ENCODE measurements at places on chromosomes 5 and 9.

- no peak for DNase-seq
- peaks cover 19% of the 10 kb centered on the region for H3K4me1 ChIP-seq
- H3K36me3 ChIP-seq: no peaks in the 10 kb centered on the region
- peaks cover 7% of the 10 kb centered on the region for H3K27me3 ChIP-seq
- no peak overlapping the region for H3K27ac ChIP-seq
- no peak overlapping the region for H3K4me3 ChIP-seq
Measured at GRCh38 chr5:180047667-180048066, 23.9 kb downstream of the RNF130 start.

DNA sequence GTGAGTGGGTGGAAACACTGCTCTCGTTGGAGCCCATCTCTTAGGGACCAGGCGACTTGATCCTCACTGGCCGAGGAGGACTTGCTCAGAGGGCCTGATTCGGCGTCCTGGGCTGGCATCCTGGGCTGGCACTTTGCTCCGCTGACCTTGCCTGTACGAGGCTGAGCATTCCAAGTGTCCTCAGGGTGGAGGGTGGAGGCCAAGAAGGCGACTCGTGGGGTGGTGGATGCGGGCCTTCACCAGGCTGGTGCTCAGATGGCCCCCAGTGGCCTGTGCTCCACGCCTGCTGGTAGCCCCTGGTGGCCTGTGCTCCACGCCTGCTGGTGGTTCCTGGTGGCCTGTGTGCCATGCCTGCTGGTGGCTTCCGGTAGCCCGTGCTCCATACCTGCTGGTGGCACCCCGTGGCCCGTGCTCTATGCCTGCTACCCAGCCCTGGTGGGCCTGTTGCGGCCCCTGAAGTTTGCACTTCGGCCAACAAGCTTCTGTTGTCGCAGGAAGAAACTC, 42.9 kb downstream of the PHF2 start:
- no peak overlapping the region for H3K4me3 ChIP-seq
- no peak for DNase-seq
- H3K4me1 ChIP-seq: peaks cover 5% of the 10 kb centered on the region
- H3K27ac ChIP-seq: no peak overlapping the region
- H3K27me3 ChIP-seq: no peaks in the 10 kb centered on the region
- no peaks in the 10 kb centered on the region for H3K36me3 ChIP-seq

DNA sequence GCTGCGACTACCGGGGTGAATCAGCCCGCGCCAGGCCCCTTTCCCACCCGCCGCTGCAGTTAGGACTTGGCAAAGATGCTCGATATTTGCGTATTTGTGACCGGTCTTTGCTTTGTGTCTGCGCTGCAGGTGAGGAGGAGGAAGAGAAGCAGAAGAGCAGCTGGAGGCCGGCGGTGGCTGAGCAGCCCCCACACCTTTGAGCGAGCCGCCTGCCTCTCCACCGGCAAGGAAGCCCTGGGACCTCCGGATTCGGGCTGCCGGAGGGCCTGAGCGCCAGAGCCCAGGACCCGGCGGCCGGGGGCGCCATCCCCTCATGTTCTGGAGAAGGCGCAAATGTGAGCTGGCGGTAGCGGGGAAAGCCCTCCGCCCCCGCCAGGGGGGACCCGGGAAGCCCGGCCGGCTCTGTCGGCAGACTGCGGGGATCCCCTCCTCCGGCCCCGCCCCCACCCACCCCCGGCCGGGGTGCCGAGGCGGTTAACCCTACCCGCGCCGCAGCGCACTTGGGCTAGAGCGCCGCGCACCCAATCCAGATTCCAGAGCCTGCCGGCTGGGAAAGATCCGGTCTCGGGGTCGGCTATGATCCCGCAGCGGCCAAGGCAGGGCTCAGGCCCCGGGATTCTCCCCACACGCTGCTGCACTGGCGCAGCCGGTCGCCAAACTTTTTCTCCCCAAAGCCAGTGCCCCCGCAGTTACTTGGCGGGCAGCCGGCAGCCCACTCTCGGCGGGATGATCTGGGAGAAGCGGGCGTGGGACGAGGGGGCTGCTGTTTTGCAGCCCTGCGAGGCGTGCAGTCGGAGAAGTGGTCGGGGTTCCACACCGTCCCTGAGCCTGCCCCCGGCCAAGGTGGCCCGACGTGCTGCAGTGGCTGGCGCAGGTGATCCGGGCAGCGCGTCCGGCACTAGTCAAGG, 800 bp upstream of the KCNN2 start:
- no peak overlapping the region for H3K27ac ChIP-seq
- no peaks in the 10 kb centered on the region for H3K4me1 ChIP-seq
- no peak for DNase-seq
- H3K36me3 ChIP-seq: peaks cover 2% of the 10 kb centered on the region

- no peak overlapping the region for H3K27ac ChIP-seq
- H3K4me1 ChIP-seq: peaks cover 5% of the 10 kb centered on the region
- DNase-seq: no peak
- H3K4me3 ChIP-seq: no peak overlapping the region
- peaks cover 6% of the 10 kb centered on the region for H3K36me3 ChIP-seq
Measured at GRCh38 chr9:129617167-129617566, 3.7 kb downstream of the C9orf50 start.

GRCh38 chr5:104062621-104063377, 500.2 kb upstream of the NUDT12 start:
- DNase-seq: no peak
- H3K4me1 ChIP-seq: no peaks in the 10 kb centered on the region
- no peaks in the 10 kb centered on the region for H3K27me3 ChIP-seq
- H3K36me3 ChIP-seq: no peaks in the 10 kb centered on the region
- H3K4me3 ChIP-seq: no peak overlapping the region

- peaks cover 85% of the 10 kb centered on the region for H3K27me3 ChIP-seq
- H3K27ac ChIP-seq: no peak overlapping the region
- no peak for DNase-seq
- peaks cover 7% of the 10 kb centered on the region for H3K36me3 ChIP-seq
Measured at GRCh38 chr5:73378070-73378469, 70.5 kb downstream of the FOXD1 start.

DNA sequence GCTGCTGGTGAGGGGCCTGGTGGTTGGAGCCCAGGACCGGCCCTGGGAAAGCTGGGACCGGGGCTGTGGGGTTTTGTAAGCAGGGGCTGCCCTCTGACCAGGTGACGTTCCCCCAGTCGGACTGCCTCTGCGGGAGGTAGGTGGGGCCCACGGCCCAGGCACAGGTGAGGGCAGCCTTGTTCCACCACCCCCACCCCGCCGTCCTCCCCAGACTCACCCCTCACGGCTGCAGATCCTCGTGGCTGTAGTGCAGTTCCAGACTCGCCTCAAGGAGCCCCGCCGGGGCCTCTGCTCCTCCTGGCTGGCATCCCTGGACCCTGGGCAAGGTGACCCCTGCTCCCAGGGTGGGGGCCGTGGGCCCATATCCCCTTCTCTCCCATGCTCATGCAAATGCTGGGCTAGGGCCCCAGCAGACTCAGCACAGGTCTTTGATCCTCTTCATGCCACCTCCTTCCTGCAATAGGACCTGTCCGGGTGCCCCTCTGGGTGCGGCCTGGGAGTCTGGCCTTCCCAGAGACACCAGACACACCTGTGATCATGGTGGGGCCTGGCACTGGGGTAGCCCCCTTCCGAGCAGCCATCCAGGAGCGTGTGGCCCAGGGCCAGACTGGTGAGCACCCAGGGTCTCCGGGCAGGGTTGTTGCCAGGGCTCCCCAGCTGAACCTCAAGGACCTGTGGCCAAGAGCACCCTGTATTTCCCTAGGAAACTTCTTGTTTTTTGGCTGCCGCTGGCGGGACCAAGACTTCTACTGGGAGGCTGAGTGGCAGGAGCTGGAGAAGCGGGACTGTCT, 6.6 kb downstream of the RNF208 start:
- H3K36me3 ChIP-seq: no peaks in the 10 kb centered on the region
- no peaks in the 10 kb centered on the region for H3K27me3 ChIP-seq
- no peak overlapping the region for H3K27ac ChIP-seq
- no peak overlapping the region for H3K4me3 ChIP-seq
- no peak for DNase-seq
- no peaks in the 10 kb centered on the region for H3K4me1 ChIP-seq
